Astrocyte (in vitro differentiated cells and primary cell): ENCODE measurements at places on chromosomes 2 and 18.

- H3K4me3 ChIP-seq = peak overlapping the region; percentile 64
- peaks cover 6% of the 10 kb centered on the region for H3K4me1 ChIP-seq
- no peak for DNase-seq
These were observed 640 bp upstream of the SPR start for GRCh38 chr2:72886505-72887031.

DNA sequence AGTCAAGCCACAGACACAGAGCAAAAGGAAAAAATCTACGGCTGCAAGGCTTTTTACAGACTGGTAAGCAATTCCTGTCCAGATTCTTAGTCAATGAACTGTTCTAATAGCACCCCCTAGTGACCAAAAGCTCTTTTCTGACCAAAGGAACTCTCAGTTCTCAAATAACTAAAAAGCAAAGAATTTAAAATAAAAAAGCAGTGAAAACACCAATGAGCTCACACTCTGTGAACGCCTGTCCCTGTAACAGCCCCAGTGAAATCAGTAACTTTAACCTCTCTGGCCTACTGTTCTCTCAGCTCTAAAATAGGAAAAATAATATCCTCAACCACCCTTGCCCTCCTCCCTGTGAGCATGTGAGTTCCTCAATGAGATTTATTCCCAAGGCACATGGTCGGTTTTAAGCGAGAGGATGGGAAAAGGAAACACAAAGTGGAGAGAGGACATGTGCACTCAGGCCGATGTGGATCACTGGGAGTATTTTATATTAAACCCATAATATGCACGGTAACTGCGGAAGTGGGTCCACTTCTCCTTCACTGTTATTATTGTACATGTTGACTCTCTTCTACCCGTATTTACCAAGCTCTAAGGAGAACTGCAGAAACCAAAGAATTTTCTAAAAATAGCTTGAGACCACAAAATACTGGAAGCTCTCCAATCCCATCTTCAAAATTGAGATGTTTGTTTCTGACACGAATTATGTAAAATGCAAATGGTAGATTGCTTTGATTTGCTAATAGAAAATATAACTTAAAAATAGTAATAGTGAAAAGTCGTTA, 128.5 kb downstream of the STK39 start:
- no peaks in the 10 kb centered on the region for H3K27me3 ChIP-seq
- peak; percentile 51 for DNase-seq
- H3K4me3 ChIP-seq = no peak overlapping the region
- H3K27ac ChIP-seq = peak overlapping the region; percentile 4

DNA sequence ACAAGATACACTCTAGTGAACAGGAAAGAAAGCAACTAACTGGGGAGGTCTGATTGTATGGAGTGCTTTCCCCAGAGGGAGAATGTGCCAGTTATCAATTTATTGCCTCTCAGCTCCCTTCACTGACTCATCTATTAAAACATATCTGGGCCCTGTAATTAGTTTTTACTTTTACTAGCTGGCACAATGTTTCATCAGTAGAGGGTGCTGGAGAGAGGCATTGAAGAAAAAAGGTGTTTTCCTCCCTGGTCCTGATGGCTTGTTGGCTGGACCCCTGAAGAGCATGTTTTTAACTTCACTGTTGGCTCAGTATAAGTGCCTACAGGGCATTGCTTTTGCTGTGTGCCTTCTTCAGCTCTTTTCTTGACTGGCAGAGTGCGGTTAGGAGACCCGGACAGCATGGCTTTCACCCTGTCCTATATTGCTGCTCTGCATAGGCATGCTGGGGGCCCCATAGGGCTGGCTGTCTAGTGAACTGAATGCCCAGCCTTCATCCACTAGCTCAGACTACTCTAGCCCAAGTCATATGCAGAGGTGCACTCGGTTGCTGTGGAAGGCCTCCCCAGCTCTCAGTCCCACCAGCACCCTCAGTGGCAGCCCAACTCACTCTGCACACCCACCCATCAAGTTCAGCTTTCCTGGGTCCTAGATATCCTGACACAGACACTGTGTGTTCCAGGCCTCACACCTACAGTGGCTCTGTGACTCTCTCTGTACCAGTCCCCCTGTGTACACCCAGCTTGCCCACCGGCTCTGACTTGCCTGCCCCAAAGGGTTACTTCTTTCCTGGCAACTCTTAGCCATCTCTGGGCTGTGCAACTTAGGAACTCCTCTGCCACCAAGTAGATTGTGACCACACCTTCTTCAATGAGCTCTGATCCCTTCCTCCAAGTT, 62.3 kb upstream of the ACYP2 start:
- no peaks in the 10 kb centered on the region for H3K36me3 ChIP-seq
- H3K4me3 ChIP-seq = no peak overlapping the region
- H3K27ac ChIP-seq = no peak overlapping the region
- DNase-seq = no peak

DNA sequence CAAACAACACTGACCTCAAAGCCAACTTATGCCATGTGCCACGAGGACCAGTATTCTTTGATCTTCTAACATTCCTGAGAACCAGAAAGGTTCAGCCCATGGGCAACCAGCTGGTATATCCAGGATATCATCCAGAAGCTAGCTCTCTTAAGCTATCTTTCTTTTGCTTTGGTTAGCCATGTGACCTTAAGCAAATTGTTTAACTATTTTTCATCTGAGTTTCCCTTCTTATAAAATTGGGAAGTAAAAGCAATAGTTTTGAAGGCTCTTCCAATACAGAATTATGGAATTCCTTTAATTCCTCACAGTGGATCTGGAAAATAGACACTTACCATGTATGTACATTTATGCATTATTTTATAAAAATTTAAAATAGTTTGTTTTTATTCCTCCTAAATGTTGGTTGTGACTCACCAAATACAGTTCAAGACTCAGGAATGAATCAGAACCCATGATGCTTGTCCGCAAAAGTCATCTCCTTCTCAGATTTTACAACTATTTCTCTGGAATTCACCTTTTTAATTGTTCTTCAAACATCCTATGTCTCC, 435.7 kb downstream of the ZEB2 start:
- peak; percentile 87 for DNase-seq
- H3K4me1 ChIP-seq = peaks cover 32% of the 10 kb centered on the region
- no peaks in the 10 kb centered on the region for H3K27me3 ChIP-seq

DNA sequence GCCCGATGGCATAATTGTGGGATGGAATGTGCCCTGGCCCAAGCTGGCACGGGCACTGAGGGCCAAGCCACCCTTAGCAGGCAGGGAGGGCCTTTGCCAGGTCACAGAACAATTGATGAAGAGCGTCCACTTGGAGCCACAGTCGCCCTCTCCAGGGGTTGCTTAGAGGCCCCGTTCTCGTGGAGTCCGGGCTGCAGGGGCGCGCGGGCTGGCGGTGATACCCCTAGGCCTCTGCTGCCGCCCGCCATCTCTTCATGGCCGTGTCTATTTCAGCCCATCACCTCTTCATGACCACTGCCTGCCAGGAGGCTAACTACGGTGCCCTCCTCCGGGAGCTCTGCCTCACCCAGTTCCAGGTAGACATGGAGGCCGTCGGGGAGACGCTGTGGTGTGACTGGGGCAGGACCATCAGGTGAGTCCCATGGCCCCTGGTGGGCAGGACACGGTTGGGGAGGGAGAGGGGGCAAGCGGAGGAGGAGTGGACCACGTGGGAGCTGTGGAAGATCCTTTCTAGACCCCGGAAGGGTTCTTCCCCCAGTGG, 17.6 kb downstream of the RAMP1 start:
- no peak for DNase-seq
- no peaks in the 10 kb centered on the region for H3K36me3 ChIP-seq
- no peak overlapping the region for H3K4me3 ChIP-seq
- no peak overlapping the region for H3K27ac ChIP-seq
